ENCODE measurements at places on chromosomes 2 and 18. TPM values are rescaled to one million over a fixed set of nuclear protein-coding genes. Genes with fewer than 3 reads are reported as not detected.

Gene FBXO15
- total RNA-seq = not detected

Gene MC2R
- not detected for total RNA-seq

Gene TAF4B
- 12.3 TPM for total RNA-seq

Gene KIAA2012
- total RNA-seq = not detected

Gene CGREF1
- total RNA-seq = 11.3 TPM

Gene ANKAR
- total RNA-seq = 8.1 TPM

Gene RTP5
- total RNA-seq = not detected

Gene USP37
- 25.6 TPM for total RNA-seq

Gene MROH2A
- total RNA-seq = not detected

Gene FAHD2B
- 30.4 TPM for total RNA-seq

Gene SERPINB10
- not detected for total RNA-seq

Gene RDH14
- total RNA-seq = 45.4 TPM

Gene CNTNAP5
- total RNA-seq = not detected

Gene CSRNP3
- not detected for total RNA-seq

Gene ANKRD62
- total RNA-seq = not detected

Gene ST8SIA5
- total RNA-seq = not detected

Gene FSHR
- not detected for total RNA-seq

- peak; percentile 6 for DNase-seq
Measured at GRCh38 chr2:43707255-43708015, 31.2 kb upstream of the C1GALT1C1L start.

DNA sequence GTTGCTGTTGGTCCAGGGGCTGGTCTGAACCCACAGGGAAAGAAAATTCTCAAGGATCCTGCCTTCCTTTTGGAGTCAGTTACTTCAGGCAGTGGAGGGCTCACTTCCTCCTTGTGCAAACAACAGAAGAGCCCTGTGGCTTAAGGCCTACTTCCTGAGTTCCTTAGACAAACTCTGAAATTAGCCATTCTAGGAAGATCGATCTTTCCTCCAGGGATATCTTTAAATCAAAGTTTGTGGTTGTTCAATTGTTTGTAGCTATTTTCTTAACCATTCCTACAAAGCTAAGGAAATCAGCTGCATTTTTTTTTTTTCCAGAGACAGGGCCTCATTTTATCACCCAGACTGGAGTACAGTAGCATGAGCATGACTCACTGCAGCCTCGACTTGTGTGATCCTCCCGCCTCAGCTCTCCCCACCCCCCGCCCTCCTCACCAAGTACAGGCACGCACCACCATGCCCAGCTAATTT lies 156.0 kb downstream of the TANC1 start:
- no peak for DNase-seq

GRCh38 chr2:27954771-27955383 lies 64.3 kb downstream of the BABAM2 start:
- DNase-seq = peak; percentile 40

GRCh38 chr2:33288011-33288410 lies 188.4 kb upstream of the RASGRP3 start:
- DNase-seq = no peak

DNA sequence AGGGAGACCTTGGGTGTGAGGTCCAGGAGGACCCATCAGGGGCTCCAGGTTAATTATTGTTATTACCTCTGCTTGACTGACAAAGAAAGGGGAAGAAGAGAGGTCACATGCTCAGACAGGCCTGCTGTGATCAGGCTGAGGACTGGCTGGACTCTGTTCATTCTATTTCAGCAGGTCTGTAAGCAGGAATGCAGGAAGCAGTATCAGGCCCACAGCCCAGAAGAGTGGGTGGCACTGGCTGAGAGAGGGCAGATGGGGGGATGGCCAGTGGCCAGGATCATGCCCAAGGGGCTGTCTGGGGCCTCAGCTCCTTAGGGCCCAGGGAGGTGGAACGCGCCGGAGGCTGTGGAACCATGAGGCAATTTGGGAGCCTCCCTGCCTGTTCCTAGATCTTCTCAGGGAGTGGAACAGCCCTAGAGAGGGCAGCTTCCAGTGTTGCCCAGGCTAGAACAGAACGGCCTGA lies 43.7 kb upstream of the ZBTB7C start:
- peak; percentile 41 for DNase-seq

GRCh38 chr2:159133797-159134196 lies 152.7 kb downstream of the WDSUB1 start:
- no peak for DNase-seq

DNA sequence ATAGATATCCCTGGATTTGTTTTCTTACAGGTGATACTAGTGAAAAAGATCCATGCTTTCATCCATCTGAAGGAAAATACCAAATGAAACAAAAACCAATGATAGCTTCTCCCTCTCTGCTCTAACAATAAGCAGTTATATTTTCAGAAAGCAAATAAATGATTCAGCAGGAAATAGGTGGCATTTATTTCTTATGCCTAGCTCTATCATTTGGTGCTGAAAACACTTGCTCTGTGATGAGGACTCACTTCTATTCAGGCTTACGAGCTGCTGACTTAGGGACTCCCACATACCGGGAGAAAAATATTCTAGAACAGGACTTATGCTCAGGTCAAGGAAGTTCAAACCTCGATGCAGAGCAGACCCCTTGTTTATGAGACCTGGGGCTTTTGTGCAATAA lies 142.6 kb downstream of the SETBP1 start:
- DNase-seq = no peak

DNA sequence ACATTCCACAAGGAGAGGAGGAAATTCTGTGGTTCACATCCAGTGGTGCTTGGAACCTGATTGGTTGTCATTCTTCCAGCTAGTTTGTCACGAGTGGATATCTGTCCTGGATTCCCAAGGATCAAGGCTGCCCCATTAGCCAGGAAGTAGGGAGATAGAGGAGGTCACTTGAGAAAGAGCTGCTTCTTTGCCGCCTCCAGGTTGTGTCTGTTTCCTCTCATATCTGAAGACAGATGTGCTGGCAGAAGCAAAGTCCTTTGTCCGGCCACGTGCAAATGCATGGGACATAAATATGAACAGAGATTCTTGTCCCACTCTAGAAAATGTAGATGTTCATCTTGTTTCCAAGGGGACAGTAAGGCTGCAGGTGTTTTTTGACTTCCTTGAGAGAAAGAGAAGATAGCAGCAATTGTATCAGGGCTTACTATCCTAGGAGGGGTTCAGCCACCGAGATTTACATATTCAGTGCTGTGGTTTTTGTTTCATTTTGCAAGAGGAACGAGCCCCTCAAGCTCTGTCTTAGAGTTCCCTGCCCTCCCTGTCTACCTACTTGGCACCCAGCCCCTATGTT lies 174.4 kb downstream of the RPIA start:
- DNase-seq = no peak

GRCh38 chr18:68489013-68489792 lies 225.7 kb downstream of the TMX3 start:
- peak; percentile 47 for DNase-seq

DNA sequence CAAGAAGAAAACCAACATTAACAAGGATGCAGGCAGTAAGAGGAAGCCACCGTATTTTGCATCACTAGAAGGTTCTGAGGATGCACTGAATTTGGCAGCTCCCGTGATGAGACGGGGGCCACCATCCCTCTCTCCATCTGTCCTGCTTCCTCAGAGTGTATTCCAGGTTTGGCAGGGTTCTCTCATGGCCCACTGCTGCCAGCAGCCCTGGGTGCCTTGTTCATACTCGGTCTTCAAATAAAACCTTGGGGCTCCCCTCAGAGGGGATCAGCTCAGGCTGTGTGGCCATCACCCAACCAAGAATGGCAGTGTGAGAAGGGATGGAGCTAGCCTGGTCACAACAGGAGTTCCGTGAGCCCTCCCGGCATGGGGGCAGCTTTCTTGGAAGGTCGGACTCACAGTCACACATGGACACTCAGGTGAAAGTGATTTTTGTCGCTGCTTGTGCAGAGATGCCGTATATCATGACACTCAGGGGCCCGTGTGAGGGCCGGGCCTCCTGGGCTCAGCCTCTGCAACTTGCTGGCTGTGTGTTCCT lies 12.8 kb upstream of the MBP start:
- DNase-seq = no peak

- no peak for DNase-seq
Measured at GRCh38 chr2:16960579-16960978, 294.9 kb upstream of the CYRIA start.

DNA sequence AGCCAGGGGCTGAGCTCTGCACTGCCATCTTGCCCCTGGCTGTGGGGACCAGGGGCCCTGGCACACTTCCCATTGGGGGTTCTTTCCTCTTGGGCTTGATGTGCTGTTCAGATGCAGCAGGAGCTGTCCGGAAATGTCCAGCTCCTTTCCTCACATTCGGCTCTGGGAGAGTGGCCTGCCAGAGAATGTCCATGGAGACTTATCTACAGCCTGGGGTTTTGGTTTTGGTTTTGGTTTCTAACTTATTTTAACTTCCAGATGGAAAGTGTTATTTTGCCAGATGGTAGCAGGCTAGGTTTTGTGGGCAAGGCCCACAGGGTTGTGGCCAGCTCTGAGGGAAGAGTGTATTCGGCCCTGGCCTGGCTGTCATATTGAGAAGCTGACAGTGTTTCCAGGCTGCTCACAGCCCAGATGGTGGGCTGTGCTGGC lies 177.3 kb downstream of the ANKRD30B start:
- no peak for DNase-seq

- DNase-seq = no peak
Measured at GRCh38 chr2:233049194-233049761, 10.9 kb upstream of the INPP5D start.

DNA sequence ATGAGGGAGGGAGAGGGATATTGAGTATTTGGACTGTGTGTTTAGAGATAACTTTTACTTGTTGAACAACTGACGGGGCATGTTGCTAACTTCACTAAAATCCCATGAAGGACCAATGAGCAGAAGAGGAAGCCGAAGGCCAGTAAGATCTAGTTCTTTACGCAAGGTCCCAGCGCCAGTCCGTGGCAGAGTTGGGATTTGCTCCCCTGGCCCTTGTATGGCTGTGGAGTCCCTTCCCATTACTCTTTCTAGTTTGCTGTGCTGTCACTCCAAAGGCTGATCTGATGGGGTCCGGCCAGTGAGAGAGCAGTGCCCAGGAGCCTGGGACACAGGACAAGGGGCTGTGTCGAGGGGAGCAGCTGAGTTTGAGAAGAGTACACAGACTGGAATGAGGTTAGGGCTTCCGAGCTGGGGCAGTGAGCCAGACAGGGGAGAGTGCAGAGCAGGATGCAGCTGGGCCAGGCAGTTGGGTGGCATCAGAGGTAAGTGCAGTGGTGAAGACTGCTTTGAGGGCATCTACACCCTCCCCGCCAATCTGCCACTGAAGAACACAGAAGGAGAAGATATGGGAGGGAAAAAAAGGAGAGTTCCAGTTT lies 692.9 kb upstream of the HS6ST1 start:
- DNase-seq = no peak

GRCh38 chr18:48609820-48610815 lies 71.3 kb downstream of the CTIF start:
- DNase-seq = no peak

DNA sequence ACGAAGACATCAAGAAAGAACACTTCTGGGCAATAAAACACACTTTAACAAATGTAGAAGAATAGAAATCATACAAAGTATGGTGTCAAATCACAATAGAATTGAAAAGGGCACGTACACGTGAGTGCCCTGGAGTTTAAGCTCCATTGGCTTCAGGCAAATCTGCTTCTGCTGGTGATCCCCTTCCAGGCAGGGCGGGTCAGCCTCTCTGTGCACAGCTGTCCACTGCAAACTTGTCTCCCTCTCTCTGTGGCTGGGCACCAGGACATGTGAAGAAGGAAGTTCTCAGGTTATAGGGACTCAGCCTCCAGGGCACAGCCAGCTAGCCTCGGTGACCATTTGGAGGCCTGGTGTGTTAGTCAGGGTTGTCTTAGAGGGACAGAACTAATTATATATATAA lies 66.0 kb downstream of the ST3GAL5 start:
- no peak for DNase-seq

- no peak for DNase-seq
Measured at GRCh38 chr2:121372721-121373353, 87.8 kb upstream of the TFCP2L1 start.

DNA sequence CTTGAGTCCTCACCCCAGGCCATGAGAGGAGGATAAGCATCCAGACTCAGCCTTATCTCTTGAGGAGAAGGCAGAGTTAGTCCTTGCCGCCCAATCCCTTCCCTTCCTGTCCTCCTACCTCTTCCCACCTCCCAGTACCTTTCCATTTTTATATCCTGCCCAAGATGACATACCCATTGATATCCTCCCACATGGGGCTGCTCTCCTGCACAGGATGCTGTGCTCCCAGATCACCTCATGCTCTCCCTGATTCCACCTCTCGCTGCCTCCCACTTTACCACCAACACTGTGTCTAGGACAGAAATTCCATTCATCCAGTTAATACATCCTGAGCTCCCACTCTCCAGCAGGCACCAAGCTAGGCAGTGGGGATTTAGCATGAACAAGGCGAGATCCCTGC lies 182.4 kb downstream of the GFPT1 start:
- DNase-seq = no peak

DNA sequence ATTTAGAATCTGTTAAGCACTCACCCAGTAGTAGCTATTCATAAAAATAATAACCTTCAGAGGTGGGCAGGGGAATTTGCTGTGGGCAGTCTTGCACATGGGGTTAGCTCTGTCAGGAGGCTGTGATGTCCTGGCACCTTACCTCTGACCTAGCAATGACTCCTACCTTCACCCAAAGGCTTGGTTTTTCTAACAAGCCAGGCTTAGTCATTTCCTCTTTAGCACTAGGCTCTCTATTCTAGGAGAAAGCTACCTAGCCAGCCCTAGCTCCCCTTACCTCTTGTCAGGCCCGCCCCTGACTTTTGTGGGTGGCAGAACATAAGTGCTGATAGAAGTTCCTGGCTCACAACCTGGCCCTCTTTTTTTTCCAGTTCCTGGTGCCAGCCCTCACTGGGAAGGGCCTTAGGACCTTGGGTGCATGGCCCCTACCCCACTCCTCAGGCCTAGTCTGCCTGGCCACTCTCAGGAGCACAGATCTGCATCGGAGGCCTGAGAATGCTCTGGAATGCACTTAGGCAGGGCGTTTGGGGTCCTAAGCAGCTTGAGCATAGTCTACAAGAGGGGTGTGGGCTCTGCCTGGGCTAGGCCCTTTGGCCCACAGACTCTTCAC lies 17.7 kb downstream of the CPLX4 start:
- DNase-seq = no peak

Measured in G401 (cell line).